Occipital lobe (tissue), 3 donors: ENCODE measurements at places on chromosomes 7 and 10. TPM values are rescaled to one million over a fixed set of nuclear protein-coding genes. Genes with fewer than 3 reads are reported as not detected.

DNA sequence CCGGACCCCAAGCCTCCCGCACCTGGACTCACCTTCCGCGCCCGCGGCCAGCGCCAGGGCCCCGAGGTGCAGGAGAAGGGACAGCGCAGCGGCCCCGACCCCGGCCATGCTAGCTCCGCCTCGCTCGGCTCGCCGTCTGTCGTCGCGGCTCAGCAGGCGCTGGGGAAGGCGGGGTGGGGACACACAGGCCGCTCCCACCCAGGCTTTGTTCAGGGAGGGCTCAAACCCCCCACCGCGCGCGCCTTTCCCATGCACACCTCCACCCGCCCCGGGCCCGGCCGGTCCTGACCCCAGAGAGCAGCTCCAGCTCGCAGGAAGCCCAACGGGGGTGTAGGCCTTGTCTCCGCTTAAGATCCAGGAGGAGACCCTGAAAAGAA, at the start of gene KCP:
TSS of gene KCP (minus strand) at position 141 of the 377 bp plus-strand sequence. CDS start at position 108, 33 bp downstream.
- no peak for DNase-seq

GRCh38 chr7:125195156-125195555, 265.5 kb upstream of the POT1 start:
- DNase-seq, result no peak

GRCh38 chr10:28681291-28681763, 4.0 kb downstream of the BAMBI start:
- no peak for DNase-seq

DNA sequence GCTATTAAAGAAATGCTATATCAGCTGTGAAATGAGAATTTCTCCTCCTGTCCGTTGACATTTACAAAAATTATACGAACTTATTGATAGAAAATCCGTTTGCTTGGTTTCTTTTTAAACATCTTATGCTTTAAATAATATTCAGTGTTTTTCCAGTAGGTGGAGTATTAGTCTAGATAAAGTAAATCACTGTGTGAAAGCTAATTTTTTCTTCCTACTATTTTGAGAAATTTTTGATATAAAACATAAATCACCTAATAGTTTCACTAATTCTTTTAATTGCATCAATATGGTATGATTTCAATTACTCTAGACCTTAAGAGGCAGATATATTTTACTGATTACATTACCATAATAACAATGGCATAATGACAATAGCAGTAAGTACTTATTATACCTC, 335.2 kb upstream of the C7orf33 start:
- no peak for DNase-seq

DNA sequence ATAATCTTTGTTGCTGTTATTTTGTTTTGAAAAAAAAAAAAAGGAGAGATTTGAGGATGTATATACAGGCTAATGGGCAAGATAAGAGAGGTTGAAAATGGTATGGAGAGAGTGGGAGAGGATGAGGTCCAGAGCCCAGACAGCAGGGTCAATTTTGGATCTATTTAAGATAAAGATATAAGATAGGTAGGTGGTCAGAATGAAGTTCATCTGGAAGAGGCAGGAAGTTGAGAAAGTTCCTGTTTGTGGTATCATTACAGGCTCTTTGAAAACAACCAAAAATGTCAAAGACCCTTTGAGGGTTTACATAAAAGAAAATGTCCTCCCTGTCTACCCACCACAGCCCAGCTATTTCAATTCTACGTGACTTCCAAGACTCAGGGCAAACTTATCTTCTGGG, 7.5 kb downstream of the CEP41 start:
- DNase-seq, result no peak

DNA sequence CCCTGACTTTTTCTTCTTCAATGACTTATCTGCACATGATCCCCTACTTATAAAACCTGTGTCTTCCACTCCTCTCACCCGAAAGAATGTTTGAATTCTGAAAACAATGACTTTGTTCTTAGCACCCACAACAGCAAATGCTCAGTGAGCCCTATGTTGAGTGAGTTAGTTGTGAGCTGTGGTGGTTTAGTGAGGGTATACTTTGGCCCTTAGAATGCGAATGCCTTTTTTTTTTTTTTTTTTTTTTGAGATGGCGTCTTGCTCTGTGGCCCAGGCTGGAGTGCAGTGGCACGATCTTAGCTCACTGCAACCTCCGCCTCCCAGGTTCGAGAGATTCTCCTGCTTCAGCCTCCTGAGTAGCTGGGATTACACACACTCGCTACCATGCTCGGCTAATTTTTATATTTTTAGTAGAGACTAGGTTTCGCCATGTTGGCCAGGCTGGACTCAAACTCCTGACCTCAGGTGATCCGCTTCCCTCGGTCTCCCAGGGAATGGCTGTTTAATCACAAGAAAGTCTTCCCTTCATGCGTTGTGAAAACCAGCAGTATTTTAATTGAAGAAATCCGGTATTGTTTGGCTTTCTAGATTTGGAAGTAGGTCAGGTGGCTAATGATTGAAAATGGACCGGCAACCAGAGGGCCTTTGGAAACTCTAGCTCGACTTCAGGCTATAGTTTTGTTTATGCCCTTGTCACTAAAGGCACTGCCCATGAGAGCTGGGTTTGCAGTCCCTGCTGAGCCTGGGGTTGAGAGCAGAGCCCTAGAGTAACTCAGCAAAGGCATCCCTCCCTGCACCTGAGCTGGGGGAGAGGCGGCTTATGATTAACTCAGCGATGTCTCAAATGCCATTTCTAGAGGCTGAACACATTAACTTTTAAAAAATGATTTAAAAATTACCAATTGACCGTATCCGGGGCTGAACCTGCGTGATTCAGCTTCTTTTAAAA, 41.3 kb downstream of the CUX1 start:
- no peak for DNase-seq

DNA sequence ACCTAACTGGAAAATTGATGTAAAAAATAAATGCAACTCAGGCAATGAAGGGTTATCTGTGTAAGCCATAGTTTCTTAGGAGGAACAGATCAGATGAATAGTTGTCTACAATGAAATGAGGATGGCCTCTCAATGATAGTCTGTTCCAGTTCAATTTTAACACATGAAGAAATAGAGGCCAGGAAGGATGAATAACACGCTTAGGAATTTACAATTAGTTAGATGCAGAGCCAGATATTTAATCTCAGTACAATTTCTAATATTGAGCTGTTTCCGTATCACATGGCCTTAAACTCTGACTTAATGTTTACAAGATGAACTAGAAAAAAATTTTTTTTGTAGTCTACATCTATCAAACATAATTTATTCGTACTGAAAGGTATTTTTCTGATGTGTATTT, 176.6 kb downstream of the GALNT11 start:
- no peak for DNase-seq

GRCh38 chr7:47942132-47942531, 6.1 kb downstream of the PKD1L1 start:
- DNase-seq, result no peak

Gene SVIL
- total RNA-seq, result 14.5 TPM

Gene PPP1R17
- 2.7 TPM for total RNA-seq

Gene EIF5AL1
- 0.16 TPM for total RNA-seq

Gene LRRC18
- not detected for total RNA-seq

Gene ANKRD7
- total RNA-seq, result 5.9 TPM
